Tongue (tissue), 3 donors: ENCODE measurements at places on chromosomes 3 and 15. TPM values are rescaled to one million over a fixed set of nuclear protein-coding genes. Genes with fewer than 3 reads are reported as not detected.

The IL17RB gene
- total RNA-seq = 1.0 TPM

The CYP11A1 gene
- total RNA-seq = 0.21 TPM

DNA sequence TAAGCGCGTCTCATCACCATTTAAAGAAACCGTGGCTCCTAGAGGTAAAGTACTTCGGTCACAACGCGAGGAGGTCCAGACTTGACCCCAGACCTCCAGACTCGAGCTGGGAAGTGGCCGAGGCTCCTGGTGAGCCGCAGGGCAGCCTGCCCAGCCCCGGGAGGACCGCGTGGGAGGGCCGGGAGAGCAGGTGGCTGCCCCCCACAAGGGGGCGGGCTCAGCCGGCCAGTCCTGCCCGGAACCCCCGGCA, at the start of gene SLC27A2:
Gene SLC27A2 (plus strand): TSS at position 228 of the 250 bp plus-strand sequence. CDS start 232 bp downstream, outside the sequence.
- no peak for DNase-seq

- DNase-seq = no peak
Measured at GRCh38 chr15:52440414-52440813, 88.3 kb downstream of the MYO5A start.

GRCh38 chr15:25426896-25427610, 11.8 kb downstream of the UBE3A start:
- DNase-seq = no peak

The LEKR1 gene
- total RNA-seq = 0.51 TPM

DNA sequence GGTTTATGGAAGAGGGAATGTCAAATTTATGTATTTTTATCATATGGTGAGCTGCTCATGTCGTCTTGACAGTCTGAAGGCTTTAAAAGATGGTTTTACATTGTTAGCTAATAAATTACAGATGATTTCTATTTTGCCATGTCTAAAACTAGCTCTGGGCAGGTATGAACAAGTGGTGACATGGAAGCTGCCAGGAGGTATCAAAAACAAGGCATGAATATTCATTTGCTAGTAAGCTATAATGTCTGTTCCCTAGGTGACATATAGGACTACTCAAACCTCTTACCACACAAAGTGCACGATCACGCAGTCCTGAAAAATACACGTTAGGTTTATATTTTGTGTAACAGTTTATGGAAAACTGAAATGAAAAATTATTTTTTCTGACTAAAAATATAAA, 34.8 kb downstream of the ST3GAL6 start:
- DNase-seq = no peak

The AGBL1 gene
- 77.9 TPM for total RNA-seq

DNA sequence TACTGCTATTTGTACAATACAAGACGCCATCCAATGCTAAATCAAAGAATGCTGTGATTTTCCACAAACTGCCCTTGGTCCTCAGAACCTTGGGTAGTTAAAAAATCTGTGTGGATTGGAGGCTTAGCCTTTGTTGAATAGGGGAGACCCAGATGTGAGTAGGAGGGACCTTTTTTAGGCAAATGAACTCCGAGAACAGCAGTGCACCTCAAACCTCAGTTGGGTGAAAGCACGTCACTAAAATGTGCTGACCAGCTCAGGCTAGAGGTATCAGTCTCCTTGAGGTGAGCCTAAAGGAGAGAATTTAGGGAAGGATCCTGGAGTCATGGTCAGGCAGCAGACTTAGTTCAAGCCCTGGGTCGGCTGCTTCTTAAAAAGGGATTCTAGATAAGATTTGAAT, 200.7 kb downstream of the SOX2 start:
- DNase-seq = no peak
